Psoas muscle (tissue), 8 donors: ENCODE measurements at places on chromosomes 4 and X. TPM values are rescaled to one million over a fixed set of nuclear protein-coding genes. Genes with fewer than 3 reads are reported as not detected.

CSAG1 gene
- not detected for polyA plus RNA-seq

USO1 gene
- polyA plus RNA-seq, result 224 TPM

GYPE gene
- 0.26 TPM for polyA plus RNA-seq

FGF16 gene
- polyA plus RNA-seq, result 0.05 TPM

FDCSP gene
- not detected for polyA plus RNA-seq

RHOXF2B gene
- not detected for polyA plus RNA-seq

SUPT20HL1 gene
- not detected for polyA plus RNA-seq

MAP9 gene
- polyA plus RNA-seq, result 0.39 TPM

ARSJ gene
- polyA plus RNA-seq, result 0.03 TPM

SPATA4 gene
- polyA plus RNA-seq, result 0.08 TPM

CXCR3 gene
- not detected for polyA plus RNA-seq

LUZP4 gene
- not detected for polyA plus RNA-seq

EMCN gene
- 7.9 TPM for polyA plus RNA-seq

RNF212 gene
- polyA plus RNA-seq, result 0.03 TPM

TASL gene
- 0.04 TPM for polyA plus RNA-seq

ZAR1 gene
- polyA plus RNA-seq, result not detected

BMP3 gene
- polyA plus RNA-seq, result 0.09 TPM

PLAC1 gene
- polyA plus RNA-seq, result not detected

PASD1 gene
- 0.01 TPM for polyA plus RNA-seq

CCKAR gene
- not detected for polyA plus RNA-seq

SAGE1 gene
- not detected for polyA plus RNA-seq

AWAT2 gene
- not detected for polyA plus RNA-seq

LNX1 gene
- polyA plus RNA-seq, result 4.9 TPM

CT45A8 gene
- not detected for polyA plus RNA-seq

AFM gene
- polyA plus RNA-seq, result not detected

DCLK2 gene
- 0.39 TPM for polyA plus RNA-seq

CACNA1F gene
- 0.01 TPM for polyA plus RNA-seq

CXCL3 gene
- polyA plus RNA-seq, result 0.46 TPM

ALAS2 gene
- polyA plus RNA-seq, result not detected

GPR119 gene
- not detected for polyA plus RNA-seq

SPANXN1 gene
- not detected for polyA plus RNA-seq

TMEM47 gene
- polyA plus RNA-seq, result 11.0 TPM

TRIM61 gene
- 0.08 TPM for polyA plus RNA-seq

MTNR1A gene
- polyA plus RNA-seq, result not detected

SMIM20 gene
- polyA plus RNA-seq, result 51.6 TPM

CT45A2 gene
- polyA plus RNA-seq, result not detected

ZCCHC18 gene
- polyA plus RNA-seq, result 0.08 TPM

FHIP1A gene
- 5.0 TPM for polyA plus RNA-seq

RBM46 gene
- polyA plus RNA-seq, result not detected

HTRA3 gene
- polyA plus RNA-seq, result 15.5 TPM

ARMCX4 gene
- polyA plus RNA-seq, result 4.2 TPM

LPAR4 gene
- polyA plus RNA-seq, result 0.01 TPM

TRPC3 gene
- polyA plus RNA-seq, result 0.04 TPM

GPRIN3 gene
- polyA plus RNA-seq, result 0.30 TPM

GLRA3 gene
- not detected for polyA plus RNA-seq

ZXDA gene
- polyA plus RNA-seq, result 0.64 TPM

GAB1 gene
- 9.1 TPM for polyA plus RNA-seq

PRMT9 gene
- 2.9 TPM for polyA plus RNA-seq

IDS gene
- polyA plus RNA-seq, result 31.2 TPM

TCEAL2 gene
- 0.30 TPM for polyA plus RNA-seq

HTN3 gene
- polyA plus RNA-seq, result not detected

PRICKLE3 gene
- polyA plus RNA-seq, result 18.1 TPM

SSX4B gene
- polyA plus RNA-seq, result not detected

TXK gene
- 0.17 TPM for polyA plus RNA-seq

PAGE2B gene
- polyA plus RNA-seq, result not detected
